ENCODE measurements at places on chromosomes 3 and 15.
A peak's percentile ranks its signal among the peaks of the same experiment; 100 is the strongest.

DNA sequence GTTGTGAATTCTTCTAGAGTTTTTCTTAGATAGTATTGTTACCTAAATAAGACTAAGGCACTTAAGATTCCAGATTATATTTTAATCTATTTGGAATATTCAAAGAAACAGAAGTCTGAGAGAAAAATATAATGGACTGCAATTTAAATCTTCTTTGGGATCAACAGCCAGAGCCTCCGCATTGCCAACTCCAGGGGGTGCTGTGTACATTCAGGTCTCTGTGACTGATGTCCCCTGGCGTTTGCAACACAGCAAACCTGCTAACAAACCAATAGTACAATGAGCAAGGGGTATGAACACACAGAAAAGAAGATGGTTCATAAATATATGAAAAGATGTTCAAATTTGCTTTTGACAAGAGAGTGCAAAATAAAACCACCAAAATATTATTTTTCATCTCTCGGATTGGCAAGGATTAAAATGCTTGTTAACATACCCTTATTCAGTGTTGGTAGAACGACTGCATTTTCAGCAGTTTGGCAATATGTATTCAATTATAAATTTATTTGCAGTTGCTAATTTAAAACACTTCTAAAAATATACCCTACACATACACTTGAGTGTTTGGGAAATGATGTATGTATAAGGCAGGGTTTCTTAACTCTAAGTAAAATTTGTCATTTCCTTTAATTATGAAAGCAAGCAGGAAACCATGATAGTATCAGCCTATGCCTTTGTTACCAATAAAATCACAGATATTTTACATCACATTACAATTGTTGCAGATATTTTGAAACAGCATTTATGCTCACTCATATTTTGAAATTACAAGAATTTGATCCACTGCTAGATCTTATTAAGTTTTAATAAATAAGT lies 16.1 kb upstream of the TM4SF1 start:
- peak; percentile 67 for DNase-seq

GRCh38 chr3:187167777-187168176 lies 28.5 kb upstream of the RPL39L start:
- no peak for DNase-seq

DNA sequence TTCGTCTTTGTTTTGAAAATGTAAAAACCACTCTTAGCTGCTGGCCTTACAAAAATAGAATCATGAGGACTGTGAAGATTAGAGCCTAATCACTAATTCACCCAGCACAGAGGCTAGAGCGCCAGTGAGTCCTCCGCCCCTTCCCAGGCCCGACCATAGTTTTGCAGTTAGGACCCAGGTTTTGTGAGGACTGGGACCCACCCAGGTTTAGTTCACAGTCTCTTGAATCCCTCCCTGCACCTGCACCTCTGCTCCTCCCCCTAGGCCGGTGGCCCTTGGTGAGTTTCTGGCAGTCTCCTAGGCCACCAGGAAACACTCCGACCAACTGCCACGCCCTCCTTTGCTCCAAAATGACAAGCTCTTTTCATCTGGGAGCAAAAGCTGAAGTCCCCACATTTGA lies 136.0 kb upstream of the CCDC54 start:
- peak; percentile 23 for DNase-seq

DNA sequence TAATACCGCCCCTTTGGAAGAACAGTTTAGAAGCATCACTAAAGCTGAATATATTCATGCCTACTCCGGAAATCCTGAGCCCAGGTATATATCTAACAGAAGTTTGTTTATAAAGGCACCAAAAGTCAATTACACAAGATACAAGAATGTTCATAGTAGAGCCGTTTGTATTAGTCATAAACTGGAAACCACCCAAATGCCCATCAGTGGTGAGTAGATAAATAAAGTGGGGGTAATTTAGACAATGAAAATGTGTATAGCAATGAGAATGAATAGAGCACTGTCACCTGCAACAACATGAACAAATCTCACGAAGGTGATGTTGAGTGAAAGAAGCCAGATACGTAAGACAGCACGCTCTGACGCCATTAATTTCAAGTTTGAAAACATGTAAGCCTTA lies 68.3 kb upstream of the GLCE start:
- no peak for DNase-seq

DNA sequence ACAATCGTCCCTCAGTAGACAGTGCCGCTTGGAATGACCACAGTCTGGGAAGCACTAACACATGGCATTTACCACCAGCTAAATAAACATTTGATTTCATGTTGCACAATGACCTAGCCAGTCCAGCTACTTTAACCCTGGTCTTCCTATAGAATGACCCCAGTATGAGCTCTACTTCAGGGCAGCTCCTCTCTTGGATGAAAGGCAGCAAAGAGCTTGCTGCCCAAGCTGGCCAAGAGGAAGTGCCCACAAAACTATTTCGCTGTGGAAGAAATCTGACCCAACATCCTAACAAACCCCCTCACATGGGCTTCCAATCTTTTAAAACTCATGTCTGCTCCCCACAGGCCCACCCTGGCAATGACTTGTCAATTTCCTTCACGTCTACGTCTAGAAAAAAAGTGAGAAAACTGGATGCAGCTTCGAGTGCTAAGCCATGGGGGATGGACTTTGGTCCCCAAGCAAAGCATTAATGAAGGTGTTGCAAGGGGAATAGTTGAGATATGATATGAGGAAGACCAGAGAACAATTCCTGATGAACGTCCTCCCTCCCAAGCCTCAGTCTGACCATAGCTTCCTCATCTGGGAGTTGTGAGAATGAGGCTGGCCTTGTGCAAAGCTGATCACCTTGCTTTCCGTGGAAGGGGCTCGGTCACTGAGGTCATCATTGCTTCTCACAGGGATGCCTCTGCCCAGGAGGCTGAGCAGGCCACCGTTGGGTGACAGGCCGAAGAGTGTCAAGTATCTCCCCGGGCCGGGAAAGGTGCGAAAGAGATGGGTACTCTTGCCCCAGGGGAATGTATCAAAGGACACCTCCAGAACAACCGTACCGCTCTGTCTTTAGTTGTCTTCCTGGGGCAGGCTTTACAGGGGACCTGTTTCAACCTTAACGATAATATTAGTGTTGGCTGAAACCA lies 964 bp downstream of the SLC25A20 start:
- no peak for DNase-seq

DNA sequence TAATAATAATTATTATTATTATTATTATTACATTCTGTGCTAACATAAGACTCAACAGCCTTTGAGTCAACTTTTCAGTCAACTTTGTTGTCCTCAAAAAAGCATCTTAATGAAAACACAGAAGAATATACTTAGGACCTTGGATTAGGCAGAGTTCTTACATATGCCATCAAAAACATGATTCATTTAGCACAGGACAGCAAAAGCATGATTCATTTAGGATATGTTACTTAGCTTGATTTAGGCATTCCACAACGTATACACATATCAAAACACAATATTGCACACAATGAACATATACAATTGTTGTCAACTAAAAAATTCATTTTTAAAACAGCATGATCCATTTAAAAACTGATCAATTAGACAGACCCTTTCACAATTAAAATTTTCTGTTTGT lies 213.0 kb downstream of the FMN1 start:
- no peak for DNase-seq

DNA sequence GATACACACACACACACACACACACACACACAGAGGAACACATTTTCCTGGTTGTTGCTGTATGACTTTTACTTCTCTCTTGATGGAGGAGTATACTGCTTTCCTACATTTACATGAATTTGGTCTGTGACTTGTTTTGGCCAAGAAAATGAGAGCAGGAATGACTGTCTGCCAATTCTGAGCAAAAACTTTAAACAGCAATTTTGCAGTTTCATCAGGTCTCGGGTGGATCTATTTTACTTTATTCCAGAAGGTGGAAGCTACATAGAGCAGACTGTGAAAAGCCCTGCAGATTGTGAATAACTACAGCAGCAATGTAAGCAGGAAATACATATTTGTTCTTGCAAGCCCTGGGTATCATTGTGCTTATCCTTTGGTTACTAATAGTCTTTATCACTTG lies 1350.0 kb upstream of the EPHA6 start:
- DNase-seq, result no peak

DNA sequence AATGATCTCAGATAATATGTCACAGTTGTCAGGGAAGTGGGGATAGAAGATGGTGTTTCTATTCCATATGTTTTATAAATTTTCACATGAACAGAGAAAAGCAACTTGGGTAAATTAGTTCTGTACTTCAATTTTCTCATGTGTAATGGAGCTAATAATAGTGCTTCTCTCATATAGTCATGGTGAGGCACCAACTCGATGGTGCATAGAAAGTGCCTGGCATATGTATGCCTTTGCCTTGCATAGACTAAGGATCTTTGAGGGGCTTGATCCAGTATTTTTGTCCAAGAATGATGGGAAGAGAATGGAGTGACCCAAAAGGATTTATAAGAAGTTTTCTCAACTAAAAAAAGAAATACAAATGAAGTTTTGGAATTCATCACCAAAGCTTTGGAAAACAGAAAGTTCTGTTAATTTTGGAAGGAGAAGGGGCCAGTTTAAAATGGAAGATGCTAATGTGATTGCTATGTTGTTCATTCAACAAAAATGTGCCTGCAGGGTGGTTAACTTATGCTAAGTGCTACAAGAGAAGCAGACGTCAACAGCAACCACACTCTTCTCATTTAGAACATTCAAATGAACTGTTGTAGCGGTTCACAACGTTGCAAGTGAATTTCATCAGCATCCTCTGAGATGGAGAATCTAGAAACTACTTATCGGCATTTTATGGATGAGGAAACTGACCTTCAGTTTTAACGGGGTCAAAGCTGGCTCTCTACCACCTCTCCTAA lies 86.1 kb downstream of the RTP4 start:
- DNase-seq, result no peak

- DNase-seq, result no peak
Measured at GRCh38 chr3:53624061-53624857, 129.8 kb downstream of the CACNA1D start.

DNA sequence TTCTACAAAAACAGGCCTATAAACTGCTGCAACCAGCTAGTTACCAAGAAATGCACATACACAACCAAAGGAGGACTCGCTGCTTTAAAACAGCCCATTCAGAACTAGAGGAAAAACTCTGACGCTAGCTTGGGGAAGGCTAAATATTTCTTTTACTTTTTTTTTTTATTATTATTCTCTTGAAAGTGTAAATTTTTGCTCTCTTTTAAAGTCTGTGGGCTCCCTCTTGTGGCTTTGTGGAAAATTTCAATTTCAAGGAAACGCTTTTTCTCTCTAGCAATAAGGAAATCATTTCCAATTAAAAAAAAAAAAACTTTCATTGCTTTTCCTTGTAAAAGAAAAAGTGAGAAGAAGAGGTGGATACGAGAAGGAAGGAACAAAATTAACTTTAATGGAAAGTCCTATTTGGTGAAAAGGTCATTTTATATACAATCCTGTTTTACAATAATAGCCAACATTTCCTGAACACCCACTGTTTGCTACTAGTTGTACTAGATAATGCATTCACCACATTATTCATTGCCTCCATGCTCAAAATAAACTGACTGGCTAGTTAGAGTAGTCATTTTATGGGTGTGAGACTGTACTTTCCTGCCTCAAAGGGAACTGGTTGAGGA lies 51.2 kb upstream of the SAMMSON start:
- peak; percentile 26 for DNase-seq

DNA sequence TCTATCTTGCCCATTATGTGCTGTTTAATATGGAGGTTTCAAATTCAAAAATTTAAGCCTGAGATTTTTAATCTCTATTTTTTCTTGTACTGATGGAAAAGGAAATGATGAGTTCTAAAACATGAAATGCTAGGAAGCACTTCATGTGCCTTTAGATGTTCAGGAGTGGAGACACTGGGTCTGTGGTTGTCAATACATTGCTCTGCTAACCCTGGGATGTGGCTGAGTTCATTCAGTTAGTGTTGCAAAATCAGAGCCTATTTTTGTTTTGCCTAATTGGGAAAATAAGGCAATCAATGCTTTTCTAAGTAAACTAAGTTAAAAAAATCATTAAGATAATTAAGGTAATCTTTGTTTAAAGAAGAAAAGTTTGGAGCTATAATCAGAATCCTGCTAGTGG lies 83.1 kb downstream of the DIPK2A start:
- DNase-seq, result no peak

GRCh38 chr3:177820683-177821316 lies 623.5 kb upstream of the TBL1XR1 start:
- DNase-seq, result no peak

- peak; percentile 37 for DNase-seq
Measured at GRCh38 chr15:85702321-85703101, 92.2 kb downstream of the KLHL25 start.

GRCh38 chr3:159600291-159600690 lies 388.3 kb upstream of the IL12A start:
- no peak for DNase-seq

DNA sequence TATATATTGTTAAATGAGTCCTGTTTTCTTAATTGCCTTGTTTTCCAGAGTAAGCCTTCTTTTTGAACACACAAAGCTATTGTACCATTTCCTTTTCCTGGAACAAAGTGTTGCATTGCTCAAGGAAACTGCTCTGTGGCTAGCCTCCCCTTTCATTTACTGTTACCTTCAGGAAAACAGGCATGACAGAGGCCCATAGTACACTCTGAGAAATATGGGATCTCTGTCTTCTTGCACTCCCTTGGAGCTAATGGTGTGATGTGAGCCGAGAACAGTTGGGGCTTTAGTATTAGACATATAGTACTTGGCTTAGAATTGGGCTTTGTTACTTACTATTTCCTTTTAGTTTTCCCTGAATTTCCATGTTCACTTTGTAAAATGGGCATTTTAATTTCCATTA lies 193.7 kb downstream of the GHSR start:
- DNase-seq, result no peak

DNA sequence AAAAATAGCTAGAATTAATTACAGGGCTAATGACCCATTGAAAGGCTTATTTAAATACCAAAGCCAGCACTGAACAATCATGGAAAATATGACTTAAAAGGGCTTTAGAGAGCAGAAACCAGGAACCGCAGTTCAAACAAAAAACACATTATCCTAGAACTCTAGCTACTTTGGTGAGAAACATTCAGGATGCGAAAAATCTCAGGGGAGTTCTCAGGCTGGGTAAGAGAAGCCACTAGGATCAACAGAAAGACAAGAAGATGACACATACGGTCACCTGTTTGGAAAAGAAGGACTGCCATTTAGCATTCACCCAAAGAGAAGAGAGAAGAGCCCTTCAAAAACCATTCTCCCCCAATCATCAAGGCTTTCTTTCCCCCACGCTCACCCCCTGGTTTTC lies 75.6 kb upstream of the ICE2 start:
- DNase-seq, result no peak

- DNase-seq, result no peak
Measured at GRCh38 chr15:90054618-90055097, 47.6 kb downstream of the IDH2 start.

- DNase-seq, result peak; percentile 60
Measured at GRCh38 chr15:23648920-23649515, 1.4 kb upstream of the MAGEL2 start.
